ENCODE measurements at places on chromosomes 1 and 21. TPM values are rescaled to one million over a fixed set of nuclear protein-coding genes. Genes with fewer than 3 reads are reported as not detected.

MIXL1 gene
- total RNA-seq, result not detected

CD84 gene
- total RNA-seq, result 2.5 TPM

CD55 gene
- total RNA-seq, result 117 TPM

STMN1 gene
- 21.0 TPM for total RNA-seq

SLAMF9 gene
- total RNA-seq, result not detected

GBP2 gene
- total RNA-seq, result 22.1 TPM

CCDC24 gene
- 2.0 TPM for total RNA-seq

A3GALT2 gene
- total RNA-seq, result not detected

CFHR4 gene
- total RNA-seq, result not detected

BCAN gene
- not detected for total RNA-seq

DNA sequence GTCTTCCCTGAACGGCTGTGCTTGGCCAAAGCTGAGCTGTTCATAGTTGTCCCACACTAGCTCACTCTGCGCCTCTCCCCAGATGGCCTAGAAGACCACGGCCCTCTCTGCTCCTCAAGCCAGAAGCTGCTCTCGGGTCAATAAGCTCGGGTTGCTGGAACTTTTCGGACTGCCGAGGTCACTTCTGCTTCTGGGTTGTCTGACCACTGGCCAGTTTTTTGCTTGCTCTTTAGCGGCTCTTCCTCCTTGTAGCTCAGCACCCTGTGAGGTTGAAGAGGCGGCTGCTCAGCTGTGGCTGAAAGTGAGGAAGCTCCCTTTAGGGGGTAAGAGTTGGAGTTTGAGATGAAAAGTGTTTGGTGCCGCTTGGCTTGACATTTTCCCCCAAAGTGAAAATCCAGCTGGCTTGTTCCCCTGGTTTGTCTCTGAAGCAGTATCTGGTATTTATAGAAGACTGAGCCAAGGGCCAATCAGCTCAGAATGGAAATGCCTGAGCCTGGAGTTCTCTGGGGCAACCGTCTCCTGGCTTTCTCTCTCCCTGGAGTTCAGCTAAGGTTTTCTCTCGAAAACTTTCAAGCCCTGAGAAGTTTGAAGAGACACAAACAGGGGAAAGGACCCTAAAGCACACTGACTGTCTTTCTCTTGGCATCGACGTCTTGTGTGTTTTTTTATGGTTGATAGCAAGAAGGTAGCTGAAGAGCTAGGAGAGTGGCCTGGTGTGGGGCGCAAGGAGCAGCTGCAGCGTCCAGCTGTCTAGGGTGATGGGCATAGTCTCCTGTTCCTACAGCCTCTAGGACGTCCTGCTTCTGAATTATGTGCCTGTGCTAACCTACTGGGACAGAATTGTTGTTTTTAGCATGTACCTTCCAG, 72.0 kb downstream of the SYT6 start:
- peak; percentile 61 for DNase-seq

- peak; percentile 83 for DNase-seq
These were observed 5.6 kb upstream of the FAM131C start for GRCh38 chr1:16078925-16079656.

- no peak for DNase-seq
These were observed 41.3 kb upstream of the EIF4G3 start for GRCh38 chr1:21217812-21218596.

DNA sequence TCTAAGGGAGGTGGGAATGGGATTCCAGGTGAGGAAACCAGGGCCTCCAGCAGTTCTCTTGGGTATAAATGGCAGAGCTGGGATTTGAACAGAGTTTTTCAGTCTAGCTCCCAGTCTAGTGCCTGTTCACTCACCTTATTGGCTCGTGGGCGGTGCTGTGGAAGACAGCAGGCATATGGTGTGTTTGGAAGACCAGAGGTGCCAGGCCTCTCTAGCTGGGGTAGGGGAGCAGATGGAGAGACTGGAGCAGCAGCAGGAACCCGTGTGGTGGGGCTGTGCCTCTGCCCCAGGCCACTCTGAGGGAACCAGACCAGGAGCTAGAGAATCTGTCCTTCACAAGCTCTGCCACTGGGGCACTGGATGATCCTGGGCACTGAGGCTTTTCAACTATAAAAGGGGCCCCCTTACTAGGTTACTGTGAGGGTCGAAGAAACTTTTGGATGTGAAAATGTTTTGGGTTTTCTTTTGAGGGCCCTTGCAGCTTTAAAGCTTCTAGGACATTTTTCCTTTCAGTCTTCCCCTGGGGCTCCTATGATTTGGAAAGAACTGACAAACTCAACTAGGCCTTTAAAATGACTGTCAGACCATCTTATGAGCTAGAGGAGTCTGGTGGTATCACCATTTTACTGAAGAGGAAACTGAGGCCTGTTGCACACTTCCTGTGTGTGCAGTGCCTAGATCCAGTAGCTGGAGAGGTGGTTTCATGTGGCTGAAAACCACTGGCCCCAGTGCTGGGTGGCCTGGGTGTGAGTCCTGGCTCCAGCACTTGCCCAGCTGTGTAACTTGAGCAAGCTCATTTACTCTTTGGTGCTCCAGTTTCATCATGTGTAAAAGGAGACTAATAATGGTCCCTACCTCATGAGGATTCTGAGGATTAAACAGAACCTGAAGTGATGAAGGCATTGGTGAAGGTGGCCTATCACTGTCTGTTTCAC, 6.1 kb downstream of the DMRTB1 start:
- DNase-seq, result no peak

- DNase-seq, result no peak
These were observed 293.1 kb downstream of the LMX1A start for GRCh38 chr1:165063181-165063965.

DNA sequence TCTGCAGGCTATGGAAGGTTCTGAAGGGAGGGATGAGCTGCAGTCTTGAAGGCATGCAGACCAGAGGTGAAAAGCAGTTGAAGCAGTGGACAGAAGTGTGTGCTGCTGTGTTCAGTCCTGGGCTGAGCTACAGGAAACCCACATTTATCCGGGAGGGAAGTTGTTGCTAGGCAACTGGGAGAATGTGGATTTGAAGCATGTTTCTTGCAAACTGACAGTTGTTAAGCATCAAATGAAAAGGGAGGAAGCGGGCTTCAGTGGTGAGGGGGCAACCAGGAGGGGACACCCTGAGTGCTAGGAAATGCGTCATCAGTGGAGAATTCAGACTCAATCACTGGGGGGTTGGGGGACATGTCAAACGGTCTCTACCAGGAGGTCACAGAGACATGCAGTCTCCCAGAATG, 28.7 kb downstream of the ABCA4 start:
- peak; percentile 73 for DNase-seq

DNA sequence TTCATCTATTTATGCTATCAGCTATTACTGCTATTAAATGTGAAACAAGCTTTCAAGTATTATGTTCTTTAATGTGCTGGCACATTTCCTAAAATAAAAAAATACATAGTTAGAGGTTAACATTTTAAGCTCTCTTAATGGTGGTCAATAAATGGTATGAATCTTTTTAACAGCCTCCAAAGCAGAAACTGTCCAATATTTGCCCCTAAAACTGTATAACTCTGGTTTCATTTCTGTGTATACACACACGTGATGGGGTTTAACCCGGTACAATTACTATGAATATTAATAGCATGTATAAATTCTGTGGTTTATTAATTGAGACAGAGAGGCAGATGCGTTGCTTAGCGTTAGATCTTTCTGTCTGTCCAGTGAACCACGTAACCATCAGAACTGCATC, 2.2 kb downstream of the ESRRG start:
- DNase-seq, result no peak

GRCh38 chr1:198633675-198634121, 5.1 kb upstream of the PTPRC start:
- DNase-seq, result no peak

DNA sequence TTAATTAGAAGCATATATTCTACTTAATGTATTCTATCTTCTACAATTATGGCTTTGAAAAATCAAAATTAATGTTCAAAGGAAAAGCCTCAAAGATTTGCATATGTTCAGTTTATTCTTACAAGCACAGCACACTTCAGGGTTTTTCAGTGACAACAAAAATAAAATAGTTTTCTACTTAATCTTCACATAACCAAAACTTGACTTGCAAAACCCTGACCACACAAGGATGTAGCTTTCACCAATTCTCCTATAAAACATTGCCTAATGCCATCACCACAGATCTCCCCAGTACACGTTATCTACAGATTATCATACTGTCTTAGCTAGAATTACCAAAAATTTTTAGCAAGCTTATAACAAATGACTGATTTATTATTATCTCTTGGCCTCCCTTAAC, 23.3 kb downstream of the LPAR3 start:
- DNase-seq, result no peak

GRCh38 chr1:247370786-247371732, 39.4 kb upstream of the ZNF496 start:
- no peak for DNase-seq

DNA sequence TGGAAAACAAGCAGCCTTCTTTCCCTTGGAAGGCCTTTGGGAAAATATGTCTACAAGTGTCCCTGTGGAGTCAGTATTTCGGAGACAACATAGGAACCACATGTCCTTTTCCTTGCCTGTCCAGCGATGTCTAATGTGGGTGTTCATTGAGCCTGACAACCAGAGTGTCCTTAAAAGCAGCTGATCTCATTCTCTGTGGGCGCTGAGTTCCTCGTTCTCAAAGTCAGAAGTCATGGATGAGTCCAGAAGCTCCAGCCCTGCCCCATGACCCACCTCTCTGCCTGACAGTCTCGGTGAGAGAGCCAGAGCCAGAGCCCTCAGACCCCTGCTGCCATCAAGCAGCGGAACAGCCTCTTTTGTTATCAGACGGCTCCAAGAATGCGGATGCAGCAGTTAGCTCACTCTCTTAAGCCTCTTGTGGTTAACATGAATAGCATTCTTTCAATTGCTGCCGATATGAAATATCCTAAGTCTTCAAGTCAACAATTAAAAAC, 329.2 kb downstream of the TGFB2 start:
- peak; percentile 59 for DNase-seq
